ENCODE measurements at places on chromosomes 16 and 17. TPM values are rescaled to one million over a fixed set of nuclear protein-coding genes. Genes with fewer than 3 reads are reported as not detected.

- no peaks in the 10 kb centered on the region for H3K27me3 ChIP-seq
- H3K4me1 ChIP-seq, result no peaks in the 10 kb centered on the region
- H3K36me3 ChIP-seq, result no peaks in the 10 kb centered on the region
- no peak overlapping the region for H3K27ac ChIP-seq
- H3K4me3 ChIP-seq, result no peak overlapping the region
Measured at GRCh38 chr17:51992864-51993416, 165.6 kb downstream of the CA10 start.

DNA sequence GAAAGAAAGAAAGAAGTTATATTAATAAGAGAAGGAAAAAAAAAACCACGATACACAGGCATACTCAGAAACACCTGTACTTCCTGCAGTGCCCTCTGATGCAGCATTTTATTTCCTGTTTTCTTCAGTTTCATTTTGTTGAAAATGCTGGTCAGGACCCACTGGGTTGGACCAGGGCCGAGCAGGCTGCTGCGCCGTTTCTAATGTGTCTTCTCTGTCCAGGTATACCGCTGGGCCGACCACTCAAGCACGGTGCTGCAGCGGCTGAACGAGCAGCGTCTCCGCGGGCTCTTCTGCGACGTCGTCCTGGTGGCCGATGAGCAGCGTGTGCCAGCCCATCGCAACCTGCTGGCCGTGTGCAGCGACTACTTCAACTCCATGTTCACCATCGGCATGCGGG is 8.3 kb downstream of the KLHL36 start:
- peaks cover 4% of the 10 kb centered on the region for H3K27me3 ChIP-seq
- peaks cover 18% of the 10 kb centered on the region for H3K36me3 ChIP-seq
- H3K4me3 ChIP-seq, result no peak overlapping the region
- H3K27ac ChIP-seq, result no peak overlapping the region
- peaks cover under 1% of the 10 kb centered on the region for H3K4me1 ChIP-seq

DNA sequence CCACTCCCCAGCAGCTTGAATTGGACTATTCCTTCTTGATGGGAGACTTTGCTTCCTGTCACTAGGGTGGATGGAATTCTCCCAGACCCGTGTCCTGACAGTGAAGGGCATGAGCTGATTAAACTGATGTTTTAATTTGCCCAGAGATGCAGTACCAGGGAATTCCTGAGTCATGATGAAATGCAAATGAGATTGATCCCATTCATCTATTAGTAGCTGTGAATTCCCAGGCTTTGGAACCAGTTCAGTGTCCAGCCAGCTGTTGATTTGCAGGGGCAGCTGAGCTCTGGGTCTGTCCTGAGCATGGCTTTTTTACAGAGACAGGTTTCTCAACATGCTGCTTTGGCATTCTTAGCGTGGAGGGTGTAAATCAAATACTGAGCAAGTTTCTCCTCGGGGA is 157.9 kb downstream of the PITPNC1 start:
- H3K27ac ChIP-seq, result no peak overlapping the region
- no peak for DNase-seq
- H3K36me3 ChIP-seq, result no peaks in the 10 kb centered on the region
- peaks cover 2% of the 10 kb centered on the region for H3K27me3 ChIP-seq
- no peak overlapping the region for H3K4me3 ChIP-seq

GRCh38 chr17:58534331-58534730 is 19.9 kb upstream of the MTMR4 start:
- no peak overlapping the region for H3K27ac ChIP-seq
- DNase-seq, result no peak
- H3K36me3 ChIP-seq, result no peaks in the 10 kb centered on the region
- no peak overlapping the region for H3K4me3 ChIP-seq
- peaks cover 28% of the 10 kb centered on the region for H3K27me3 ChIP-seq

Gene GGNBP2
- total RNA-seq, result 62.1 TPM

All from HFFc6 (cell line).